ENCODE measurements at places on chromosomes 1 and 21.

GRCh38 chr1:112991402-112992120 is 35.6 kb upstream of the SLC16A1 start:
- DNase-seq = no peak

GRCh38 chr1:45394342-45394741 is 54.1 kb upstream of the MUTYH start:
- no peak for DNase-seq

- DNase-seq = no peak
Observed at GRCh38 chr1:39445573-39445972, 45.9 kb upstream of the BMP8A start.

DNA sequence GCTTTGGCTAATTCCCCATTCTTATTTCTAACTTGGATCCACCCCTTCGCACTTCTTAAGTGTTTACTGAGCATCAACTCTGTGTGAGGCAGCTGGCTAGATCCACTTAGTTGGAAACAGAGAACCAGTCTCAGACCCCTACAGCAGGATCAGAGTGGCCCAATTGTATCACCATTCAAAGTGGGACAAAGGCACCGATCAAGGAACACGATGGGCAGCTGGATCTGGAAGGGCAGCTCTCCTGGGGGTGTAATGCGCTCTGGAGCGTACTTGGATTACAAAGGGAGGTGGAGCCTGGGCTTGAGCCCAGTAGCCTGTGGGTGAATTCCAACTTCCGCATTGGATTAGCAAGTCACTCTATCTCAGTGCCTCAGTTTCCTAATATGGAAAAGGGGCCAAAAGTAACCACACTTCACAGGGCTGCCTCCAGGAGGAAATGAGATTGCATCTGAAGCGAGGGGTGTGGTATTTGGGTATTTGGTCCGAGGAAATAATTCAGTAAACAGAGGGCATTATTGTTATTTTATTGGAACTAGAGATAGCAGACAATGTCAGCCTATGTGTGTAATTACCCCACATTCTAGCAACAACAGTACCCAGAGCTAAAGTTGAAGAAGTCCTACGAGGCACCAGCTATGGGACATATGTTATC is 11.9 kb downstream of the ECE1 start:
- DNase-seq = no peak

- no peak for DNase-seq
Observed at GRCh38 chr21:20999659-21000058, 1.4 kb downstream of the NCAM2 start.

DNA sequence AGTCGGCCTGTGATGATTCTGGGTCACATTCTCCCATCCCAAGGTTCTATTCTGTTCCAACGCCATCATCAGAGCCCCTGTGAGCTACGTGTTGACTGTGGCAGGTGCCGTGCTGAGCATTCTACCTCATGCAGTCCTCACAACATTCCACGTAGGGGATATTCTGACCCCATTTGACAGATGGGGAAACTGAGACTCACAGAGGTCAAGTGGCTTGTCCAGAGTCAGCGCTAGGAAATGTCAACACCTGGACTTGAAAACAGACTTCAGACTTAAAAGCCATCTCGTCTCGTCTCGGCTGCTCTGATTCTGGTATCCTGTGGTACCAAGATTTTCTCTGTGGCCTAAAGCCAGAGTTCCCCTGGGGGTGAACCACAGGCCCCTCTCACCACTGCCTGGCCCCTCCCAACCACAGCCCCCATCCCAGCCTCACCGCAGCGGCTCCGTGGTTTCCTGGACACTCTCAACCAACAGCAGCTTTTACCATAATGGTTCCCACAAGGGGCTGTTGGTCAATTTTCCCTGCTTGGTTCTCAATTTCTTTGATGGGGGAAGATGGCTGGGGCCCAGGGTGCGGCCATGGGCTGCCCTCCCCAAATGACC is 39.6 kb downstream of the SDC3 start:
- no peak for DNase-seq

GRCh38 chr21:40923407-40923806 is 76.4 kb upstream of the DSCAM start:
- no peak for DNase-seq

DNA sequence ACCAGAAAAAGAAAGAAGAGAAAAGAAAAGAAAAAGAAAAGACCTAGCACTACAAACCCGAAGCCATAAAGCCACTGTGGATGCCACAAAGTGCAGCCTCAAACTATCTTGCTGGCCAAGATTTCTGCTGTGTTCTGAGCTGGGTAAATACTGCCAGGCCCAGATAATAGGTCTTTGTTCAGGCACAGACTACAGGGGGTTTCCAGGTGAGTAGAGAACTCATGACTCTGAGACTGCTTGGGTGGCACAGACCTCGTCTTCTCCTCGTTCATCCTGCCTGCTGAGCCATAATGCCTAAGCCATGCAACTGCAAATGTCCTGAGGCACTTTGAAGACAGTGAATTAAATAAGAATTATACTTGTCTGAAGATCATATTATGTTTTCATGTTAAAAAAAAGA is 651.8 kb downstream of the LMO4 start:
- no peak for DNase-seq

- no peak for DNase-seq
Observed at GRCh38 chr1:148315071-148315811, 163.2 kb upstream of the NBPF11 start.

GRCh38 chr1:244035358-244035757 is 15.7 kb upstream of the ZBTB18 start:
- no peak for DNase-seq

GRCh38 chr1:110074166-110074565 is 3.7 kb upstream of the ALX3 start:
- DNase-seq = no peak

DNA sequence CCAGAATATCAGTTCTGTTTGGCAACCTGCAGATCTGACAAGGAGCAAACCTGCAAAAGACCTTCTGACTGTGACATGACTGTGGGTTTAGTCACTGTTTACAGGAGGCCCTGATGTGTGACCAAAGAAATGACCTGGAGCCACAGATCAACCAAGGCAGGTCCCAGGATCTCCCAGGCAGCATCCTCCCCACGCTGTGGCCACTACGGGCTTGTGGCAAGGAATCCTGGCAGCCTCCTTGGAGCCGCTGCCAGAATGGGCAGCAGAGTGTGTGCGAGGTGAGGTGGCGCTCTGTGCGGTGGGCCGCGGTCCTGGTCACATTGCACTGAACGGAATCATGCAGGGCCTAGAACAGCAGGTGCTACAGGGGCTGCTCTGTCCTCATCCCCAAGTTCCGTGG is 15.9 kb downstream of the MCM3AP start:
- DNase-seq = no peak

- DNase-seq = no peak
Observed at GRCh38 chr1:231016966-231017365, 23.1 kb downstream of the FAM89A start.

DNA sequence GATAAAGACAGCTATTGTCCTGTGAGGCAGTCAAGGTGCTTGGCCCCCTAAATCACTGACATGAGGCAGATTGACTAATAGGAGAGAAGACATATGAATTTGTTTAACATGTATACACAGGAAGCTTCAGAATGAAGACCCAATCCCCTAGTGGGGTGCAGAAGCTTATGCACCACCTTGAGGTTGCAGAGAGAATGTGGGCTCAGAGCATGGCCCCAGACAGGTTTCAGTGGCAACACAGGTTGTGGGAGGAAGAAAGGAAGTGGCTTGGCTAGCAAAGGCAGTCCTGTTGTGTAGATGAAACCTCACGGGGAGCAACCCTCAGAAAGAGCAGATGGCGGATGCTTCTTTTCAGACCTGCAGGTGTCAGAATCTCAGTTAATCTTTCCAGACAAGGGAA is 37.0 kb upstream of the PARP1 start:
- no peak for DNase-seq

All from T-helper 2 cell (primary cell).